Subcutaneous adipose tissue (tissue), 4 donors: ENCODE measurements at places on chromosomes 5 and 9. TPM values are rescaled to one million over a fixed set of nuclear protein-coding genes. Genes with fewer than 3 reads are reported as not detected.

PLAC8L1 gene
- not detected for total RNA-seq

FOXI1 gene
- total RNA-seq, result not detected

BARX1 gene
- total RNA-seq, result not detected

CDH6 gene
- 2.9 TPM for total RNA-seq

MED10 gene
- total RNA-seq, result 34.7 TPM

COX7C gene
- total RNA-seq, result 703 TPM
